Activated T-helper 17 cell treated with anti-CD3 and anti-CD28 coated beads, Interleukin-2, amount 50 U/mL, for 72 hours (primary cell): ENCODE measurements at places on chromosomes 3 and 15.

- ATAC-seq, result no peak
Measured at GRCh38 chr15:84721371-84721770, 5.4 kb upstream of the SEC11A start.

- ATAC-seq, result no peak
Measured at GRCh38 chr15:25838871-25839195, 24.3 kb downstream of the ATP10A start.

DNA sequence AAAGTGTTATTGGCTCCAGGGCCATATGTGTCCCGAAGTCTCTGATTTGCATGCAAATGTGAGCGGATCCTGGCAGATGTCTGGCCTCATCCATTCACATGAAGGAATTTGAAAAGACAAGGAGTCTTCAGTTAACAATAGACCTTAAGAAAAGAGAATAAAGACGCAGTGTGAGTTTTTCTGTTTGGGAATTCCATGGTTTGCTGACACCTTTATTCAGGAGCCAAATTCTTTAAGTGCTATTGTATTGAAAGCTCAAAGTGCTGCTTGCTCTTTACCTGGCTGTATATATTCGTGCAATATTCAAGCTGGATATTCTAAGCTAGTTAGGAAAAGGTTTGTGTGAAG, 2.2 kb downstream of the LRRN1 start:
- no peak for ATAC-seq

DNA sequence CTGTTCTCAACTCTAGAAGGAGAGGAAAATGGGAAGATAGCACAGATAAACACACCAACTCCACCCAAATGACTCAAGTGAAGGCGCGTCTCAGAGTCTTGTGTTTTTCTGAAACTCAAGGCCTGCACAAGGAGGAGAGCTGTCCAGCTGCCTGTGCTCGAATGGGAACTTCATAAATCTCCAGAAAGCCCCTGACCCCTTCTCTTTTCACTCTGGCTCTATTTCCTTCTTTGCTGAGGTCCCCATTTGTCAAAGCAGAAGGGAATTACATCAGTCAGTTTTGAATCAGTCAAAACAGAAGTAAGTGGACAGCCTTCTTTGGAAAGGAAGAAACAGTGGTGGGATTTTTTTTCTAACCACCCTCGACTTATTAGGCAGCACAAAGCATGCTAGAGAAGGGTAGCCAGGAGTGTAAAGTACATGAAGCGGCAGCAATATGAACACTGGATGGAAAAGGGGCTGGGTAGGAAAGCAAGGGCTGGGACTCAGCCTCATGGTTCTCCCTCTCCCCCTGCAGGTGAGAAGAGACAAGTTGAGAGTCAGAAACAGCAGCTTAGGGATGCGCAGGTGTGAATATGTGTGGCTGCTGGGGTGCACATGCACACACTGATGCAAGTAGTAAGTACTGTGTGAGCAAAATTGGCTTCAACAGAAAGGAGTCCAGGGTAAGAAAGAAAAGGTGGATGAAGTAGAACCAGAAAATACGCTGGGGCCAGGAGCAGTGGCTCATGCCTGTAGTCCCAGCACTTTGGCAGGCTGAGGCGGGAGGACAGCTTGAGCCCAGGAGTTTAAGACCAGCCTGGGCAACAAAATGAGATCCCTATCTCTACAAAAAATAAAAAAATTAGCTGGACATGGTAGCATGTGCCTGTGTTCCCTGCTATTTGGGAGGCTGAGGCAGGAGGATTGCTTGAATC, 36.6 kb upstream of the MAGEF1 start:
- ATAC-seq, result peak; percentile 42

- no peak for ATAC-seq
Measured at GRCh38 chr15:50542887-50543210, 3.6 kb downstream of the USP50 start.

DNA sequence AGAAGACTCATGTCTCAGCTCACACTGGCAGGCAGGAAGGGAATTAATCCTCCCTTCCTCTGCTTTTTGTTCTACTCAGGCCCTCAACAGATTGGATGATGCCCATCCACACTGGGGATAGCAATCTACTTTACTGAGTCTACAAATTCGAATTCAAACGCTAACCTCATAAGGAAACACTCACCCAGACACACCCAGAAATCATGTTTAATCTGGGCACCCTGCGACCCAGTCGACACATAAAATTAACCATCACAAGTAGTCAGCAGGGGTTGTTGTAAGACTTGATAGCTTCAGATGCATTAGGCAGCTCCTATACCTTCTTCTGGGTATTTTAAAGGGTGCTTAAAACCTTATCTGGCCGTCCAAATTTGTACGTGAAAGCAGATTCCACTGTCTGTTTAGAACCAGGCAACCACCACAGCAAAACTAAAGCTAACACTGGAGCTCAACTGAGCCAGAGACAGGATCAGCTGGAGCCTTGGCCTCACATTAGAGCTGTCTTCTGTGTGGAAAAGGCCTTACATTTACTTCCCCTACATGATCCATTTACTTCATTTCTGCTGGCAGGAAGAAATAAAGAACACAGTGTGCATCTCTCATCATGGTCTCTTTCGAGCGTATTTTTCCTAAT, 407.3 kb upstream of the PPP2R3A start:
- no peak for ATAC-seq

GRCh38 chr3:11375333-11376088, 103.3 kb downstream of the ATG7 start:
- ATAC-seq, result no peak

DNA sequence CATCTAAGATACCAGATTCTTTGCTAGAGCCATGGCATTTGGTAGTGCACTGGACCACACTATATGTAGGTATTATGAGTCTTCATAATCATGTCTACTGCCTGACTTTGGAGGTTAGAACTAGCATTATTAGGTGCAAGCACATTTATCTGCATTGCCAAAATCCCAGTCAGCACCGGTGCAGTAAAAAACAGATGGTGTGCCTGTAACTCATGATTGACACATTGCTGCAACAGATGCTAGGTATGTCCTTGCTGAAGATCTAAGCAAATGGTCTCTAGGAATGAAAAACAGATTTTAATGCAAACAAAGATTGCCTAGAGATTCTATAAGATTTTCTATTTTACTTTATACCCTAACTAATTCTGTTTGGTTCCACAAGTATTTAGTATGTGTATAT, 47.7 kb downstream of the MYO5A start:
- ATAC-seq, result no peak

DNA sequence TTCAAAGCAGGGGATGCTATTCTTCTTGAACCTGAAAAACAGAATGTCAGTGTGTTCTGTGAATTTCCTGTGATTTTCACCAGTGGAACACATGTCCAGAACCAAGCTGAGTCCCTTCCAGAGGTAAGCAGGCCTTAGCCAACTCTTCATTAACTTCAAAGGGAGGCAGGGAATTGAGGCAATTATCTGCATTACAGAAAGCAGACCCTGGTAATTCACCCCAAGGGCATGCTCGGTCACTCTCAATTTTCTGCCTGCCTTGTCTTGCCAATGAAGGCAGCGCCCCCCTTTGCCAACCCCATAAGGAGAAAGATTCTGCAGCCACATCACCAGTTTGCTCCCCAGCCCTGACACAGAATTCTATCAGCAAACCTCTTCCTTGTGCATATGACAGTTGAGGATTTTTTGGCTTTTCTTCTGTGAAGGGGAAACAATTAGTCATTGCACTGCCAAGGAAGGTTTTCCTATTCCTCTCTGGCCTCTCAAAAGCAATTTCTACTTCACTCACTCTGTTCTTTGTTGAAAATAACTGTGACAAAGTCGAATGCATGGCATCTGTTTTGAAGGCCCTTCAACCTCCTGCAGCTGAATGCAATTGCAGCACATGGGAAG, 85.3 kb downstream of the HHLA2 start:
- no peak for ATAC-seq

GRCh38 chr15:80207887-80208286, 44.1 kb downstream of the CTXND1 start:
- ATAC-seq, result no peak

GRCh38 chr3:119181765-119182164, 8.4 kb downstream of the UPK1B start:
- no peak for ATAC-seq

DNA sequence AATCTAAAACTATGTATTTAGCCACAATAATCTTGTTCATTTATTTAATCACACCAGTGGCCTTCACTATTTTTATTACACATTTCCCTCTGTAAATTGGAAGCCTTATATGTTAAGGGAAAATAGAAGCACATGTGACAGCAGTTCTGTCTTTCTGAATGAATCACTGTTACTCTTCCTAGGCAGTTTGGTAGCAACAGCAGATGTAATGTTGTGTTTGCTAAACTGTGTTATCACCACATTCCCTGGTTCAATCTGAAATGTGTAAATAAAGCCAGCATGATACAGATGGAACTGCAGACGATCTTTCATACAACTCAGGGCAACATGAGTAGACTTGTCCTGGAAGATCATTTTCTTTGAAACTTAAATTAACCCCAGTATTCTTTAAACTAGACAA, 220.1 kb downstream of the MCTP2 start:
- ATAC-seq, result no peak

GRCh38 chr3:120908795-120909601, 993 bp downstream of the STXBP5L start:
- no peak for ATAC-seq

DNA sequence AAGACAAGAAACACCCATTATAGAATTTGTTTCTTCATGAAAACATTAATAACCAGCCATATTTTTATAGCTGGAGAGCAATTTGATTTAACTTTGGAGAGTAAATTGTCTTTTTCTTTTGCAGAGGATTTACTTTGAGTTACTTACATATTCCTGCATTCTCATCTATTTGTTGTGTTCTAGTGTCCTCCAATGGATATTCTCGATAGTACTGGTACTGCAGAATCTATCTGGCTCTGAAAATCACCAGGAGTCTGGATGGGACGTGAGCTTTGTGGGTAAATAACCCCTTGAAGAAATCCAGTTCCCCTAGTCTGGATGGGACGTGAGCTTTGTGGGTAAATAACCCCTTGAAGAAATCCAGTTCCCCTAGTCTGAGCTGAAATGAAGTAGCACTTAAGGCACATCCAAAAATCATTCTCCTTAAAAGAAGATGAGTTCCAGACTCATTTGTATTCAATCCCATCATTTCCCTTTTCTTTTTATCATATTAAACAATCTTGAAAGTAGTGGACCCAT, 294.1 kb upstream of the UBE2E2 start:
- no peak for ATAC-seq

- no peak for ATAC-seq
Measured at GRCh38 chr3:5390221-5390620, 202.7 kb downstream of the EDEM1 start.

GRCh38 chr3:144128108-144128892, 156.7 kb downstream of the DIPK2A start:
- no peak for ATAC-seq

- ATAC-seq, result peak; percentile 89
Measured at GRCh38 chr3:152419748-152420147, 151.0 kb downstream of the MBNL1 start.

GRCh38 chr15:73600413-73601335, 32.5 kb downstream of the NPTN start:
- no peak for ATAC-seq

DNA sequence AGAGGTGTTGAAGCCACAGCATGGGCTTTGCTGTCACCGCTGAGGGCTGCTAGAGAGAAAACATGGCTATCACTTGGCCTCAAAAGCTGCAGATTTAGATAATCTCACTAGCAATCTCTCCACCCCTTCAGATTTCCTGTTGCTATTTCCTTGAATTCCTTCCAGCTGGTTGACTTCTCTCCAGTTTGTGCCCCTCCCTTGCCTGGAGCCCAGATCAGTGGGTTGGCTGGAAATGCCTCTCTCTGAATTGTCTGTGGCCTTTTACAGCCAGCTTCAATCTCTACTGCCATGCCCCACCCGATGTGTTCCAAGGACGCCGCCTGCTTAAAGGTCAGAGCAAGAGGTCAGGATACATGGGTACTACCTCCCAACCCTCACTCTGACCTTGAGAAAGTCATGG, 294.1 kb downstream of the NTRK3 start:
- no peak for ATAC-seq

DNA sequence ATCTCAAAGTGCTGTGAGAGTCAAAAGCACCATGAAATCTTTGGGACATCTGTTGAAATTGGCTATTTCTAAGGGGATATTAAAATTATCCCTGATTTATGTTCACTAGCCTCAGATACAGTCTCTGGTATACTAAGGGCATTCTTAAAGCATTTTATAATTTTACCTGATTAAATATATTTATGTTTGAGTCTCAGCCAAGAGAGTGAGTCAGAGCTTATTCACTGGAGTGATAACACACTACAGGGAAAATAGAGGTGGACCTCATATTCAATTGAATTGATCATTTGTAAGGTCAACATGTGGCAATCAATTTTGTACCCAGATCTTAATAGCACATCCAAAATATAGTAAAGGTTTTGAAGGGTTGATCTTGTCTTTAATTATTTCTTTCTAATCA, 733.6 kb downstream of the EPHA3 start:
- ATAC-seq, result no peak

DNA sequence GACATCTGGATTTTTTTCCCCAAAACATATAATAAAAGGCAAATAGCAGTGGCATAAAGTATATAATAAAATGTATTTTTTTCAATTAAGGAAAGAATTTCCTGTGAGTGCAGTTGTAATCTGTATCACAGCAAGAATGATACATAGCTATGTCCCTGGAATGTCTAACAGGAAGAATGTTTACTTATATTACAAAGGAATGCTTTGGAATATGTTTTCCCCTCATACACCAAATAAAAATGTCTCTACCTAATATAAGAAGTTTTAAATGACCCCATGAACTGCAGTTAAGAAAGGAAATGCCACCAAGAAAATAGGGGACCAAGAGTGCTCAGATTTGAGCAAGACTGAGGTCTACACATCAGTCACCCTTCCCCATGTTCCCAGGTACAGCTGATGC, 38.0 kb upstream of the ATP11B start:
- ATAC-seq, result no peak

DNA sequence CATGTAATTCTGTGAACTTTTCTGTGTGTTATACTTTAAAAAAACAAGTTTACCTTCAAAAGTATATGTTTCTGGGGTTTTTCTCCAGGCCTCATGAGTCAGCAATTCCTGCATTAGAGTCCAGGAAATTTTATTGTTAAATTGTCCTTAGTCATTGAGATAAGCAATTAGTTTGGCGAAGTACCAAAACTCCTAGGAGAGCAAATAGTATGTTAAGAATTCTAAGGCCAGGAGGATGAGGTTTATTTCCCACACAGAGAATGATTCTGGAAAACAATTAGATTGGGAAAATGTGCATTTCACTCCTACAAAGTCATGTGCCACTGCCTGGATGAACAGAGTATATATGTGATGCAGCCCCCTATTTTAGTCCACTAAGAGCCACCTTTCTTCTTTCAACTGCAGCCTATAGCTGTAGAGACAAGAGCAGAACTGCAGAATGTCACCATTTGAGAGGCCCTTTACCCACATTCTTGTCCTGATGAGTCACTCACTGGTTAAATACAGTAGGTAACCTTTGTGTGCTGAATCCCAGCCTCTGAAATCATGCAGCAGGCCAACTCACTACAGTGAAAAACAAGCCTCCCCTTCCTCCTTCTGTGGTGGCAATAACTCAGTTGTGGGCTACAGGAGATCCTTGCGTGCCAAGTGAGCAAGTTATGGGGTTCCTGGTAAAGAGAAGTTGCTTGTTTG, 452.8 kb upstream of the THBS1 start:
- ATAC-seq, result peak; percentile 78

GRCh38 chr15:25664761-25665160, 198.4 kb downstream of the ATP10A start:
- ATAC-seq, result no peak

- ATAC-seq, result no peak
Measured at GRCh38 chr3:29537889-29538609, 257.2 kb downstream of the RBMS3 start.

- ATAC-seq, result peak; percentile 92
Measured at GRCh38 chr3:71226565-71227269, 356.8 kb downstream of the FOXP1 start.

GRCh38 chr3:162847511-162847910, 1350.9 kb downstream of the OTOL1 start:
- ATAC-seq, result no peak

GRCh38 chr15:96293441-96293840, 37.1 kb upstream of the NR2F2 start:
- no peak for ATAC-seq
